ENCODE measurements at places on chromosomes 4 and X. TPM values are rescaled to one million over a fixed set of nuclear protein-coding genes. Genes with fewer than 3 reads are reported as not detected.
A peak's percentile ranks its signal among the peaks of the same experiment; 100 is the strongest.

DNA sequence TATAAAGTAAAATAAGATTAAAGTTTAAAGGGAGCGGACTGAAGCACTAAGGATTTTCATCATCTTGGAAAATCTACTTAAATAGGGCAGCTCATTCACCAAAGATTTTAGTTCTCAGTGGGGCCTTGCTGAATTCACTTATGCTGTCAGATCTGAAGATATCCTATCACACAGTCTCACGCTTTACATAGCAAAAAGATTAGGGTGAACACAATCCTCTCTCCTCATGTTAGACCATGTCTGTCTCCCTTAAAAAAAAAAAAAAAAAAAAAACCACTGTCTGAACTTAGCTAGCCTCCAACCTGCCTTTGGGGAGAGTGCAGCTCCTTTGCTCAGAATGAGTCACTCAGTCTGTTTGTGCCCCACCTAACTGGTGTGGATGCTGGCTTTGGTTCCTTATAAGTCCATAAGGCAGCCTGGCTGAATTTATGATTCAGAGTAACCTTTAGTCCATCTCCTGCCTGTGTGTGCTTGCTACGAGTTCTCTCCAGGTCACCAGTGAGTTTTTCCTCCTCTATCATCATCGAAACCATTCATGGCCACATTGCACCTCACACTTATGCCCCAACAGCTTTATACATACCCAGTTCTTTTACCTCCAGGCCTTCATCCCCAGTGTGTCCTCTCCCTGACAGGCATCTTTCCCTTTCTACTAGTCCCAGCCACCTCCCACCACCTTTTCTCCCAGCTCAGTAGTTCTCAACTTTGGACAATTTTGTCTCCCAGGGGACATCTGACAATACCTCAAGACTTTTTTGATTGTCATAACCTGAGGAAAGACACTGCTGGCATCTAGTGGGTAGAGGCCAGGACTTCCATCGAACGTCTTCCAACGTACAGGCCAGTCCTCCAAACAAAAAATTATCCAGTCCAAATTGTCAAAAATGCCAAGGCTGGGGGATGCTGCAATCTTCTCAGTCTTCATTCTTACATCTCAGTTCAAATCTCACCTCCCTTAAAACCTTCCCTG, 220.7 kb upstream of the EMCN start:
- H3K4me3 ChIP-seq, result no peak overlapping the region
- no peak overlapping the region for H3K27ac ChIP-seq
- H3K27me3 ChIP-seq, result no peaks in the 10 kb centered on the region
- DNase-seq, result no peak

GRCh38 chr4:98685225-98686042, 27.0 kb upstream of the TSPAN5 start:
- no peaks in the 10 kb centered on the region for H3K27me3 ChIP-seq
- DNase-seq, result no peak
- H3K4me3 ChIP-seq, result no peak overlapping the region
- peaks cover 21% of the 10 kb centered on the region for H3K4me1 ChIP-seq

Gene CFAP47
- not detected for total RNA-seq

- H3K4me1 ChIP-seq, result no peaks in the 10 kb centered on the region
- no peaks in the 10 kb centered on the region for H3K27me3 ChIP-seq
- no peaks in the 10 kb centered on the region for H3K36me3 ChIP-seq
- no peak for DNase-seq
- H3K27ac ChIP-seq, result no peak overlapping the region
These were observed 31.0 kb downstream of the RAB40A start for GRCh38 chrX:103488332-103488731.

DNA sequence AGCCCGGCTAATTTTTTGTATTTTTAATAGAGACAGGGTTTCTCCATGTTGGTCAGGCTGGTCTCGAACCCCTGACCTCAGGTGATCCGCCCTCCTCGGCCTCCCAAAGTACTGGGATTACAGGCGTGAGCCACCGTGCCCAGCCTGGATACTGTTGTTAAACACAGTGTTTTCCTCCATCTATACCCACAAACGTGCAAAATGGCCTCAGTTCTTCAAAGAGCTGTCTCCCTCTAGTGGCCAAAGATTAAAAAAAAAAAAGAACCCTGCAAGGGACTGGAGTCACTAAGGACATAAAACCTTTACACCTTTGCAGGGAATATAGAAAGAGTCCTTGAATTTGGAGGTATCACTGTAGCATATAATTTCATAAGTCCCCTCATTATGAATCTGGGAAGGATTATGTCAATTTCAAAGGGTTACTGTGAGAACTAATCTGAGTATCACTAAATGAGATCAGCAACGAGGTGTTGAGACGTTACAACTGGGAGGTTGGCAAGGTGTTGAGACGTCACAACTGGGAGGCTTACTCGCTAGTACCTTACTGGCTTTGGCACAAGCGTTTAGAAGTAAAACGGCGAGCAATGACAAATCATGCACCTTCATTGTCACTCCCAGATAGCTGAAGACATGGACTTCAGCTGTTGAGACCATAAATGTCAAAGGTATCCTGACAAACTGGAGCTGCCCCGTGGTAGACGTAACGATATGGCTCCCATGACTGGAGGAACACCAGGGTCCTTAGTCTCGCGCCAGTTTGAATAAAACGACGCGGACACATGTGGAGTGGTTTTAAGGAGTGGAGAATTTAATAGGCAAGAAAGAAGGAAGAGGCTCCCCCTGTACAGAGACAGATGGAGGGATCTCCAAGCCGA, 33.4 kb upstream of the ENPP6 start:
- peaks cover 3% of the 10 kb centered on the region for H3K27me3 ChIP-seq
- no peak overlapping the region for H3K4me3 ChIP-seq
- H3K27ac ChIP-seq, result peak overlapping the region; percentile 67
- no peak for DNase-seq
- H3K4me1 ChIP-seq, result peaks cover 17% of the 10 kb centered on the region

Gene DCAF12L2
- not detected for total RNA-seq

GRCh38 chr4:88818631-88819470, 121.2 kb upstream of the NAP1L5 start:
- H3K4me3 ChIP-seq, result no peak overlapping the region
- H3K27me3 ChIP-seq, result peaks cover 14% of the 10 kb centered on the region
- H3K27ac ChIP-seq, result no peak overlapping the region
- no peak for DNase-seq
- H3K36me3 ChIP-seq, result no peaks in the 10 kb centered on the region
- H3K4me1 ChIP-seq, result peaks cover 41% of the 10 kb centered on the region

DNA sequence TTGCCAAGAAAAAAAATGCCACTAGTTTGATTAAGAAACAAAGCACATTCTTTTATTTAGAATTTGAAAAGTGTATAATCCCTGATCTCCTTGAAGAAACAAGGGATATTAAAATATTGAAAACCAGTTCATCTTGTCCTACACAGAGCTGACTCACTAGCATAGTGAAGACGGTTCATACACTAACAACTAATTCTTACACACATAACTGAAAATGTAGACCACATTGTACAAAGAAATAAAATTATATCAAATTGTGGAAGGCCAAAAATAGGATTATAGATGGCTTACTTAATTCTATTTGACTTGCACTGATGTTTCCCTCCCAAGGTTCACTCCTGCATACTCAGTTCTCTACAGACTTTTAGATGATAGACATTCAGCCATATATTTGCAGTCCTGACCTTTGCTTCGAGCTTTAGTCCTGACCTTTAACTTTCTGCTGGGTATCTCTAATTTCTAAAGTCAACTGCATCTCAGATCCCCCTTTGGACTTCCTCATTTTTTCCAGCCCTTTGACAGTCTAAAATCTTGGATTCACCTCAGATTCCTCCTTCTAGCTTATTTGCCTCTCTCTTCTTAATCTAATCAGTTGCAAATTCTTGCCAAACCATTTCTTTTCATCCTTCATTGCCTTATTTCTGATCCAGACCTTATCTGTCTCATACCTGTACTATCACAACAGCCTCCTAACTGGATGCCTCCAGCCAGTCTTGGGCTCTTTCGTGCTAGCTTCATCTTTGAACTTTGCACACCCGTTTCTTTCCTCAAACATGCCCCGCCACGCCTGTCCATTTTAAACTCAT, 4.5 kb upstream of the WWC2 start:
- peaks cover 41% of the 10 kb centered on the region for H3K27me3 ChIP-seq
- no peaks in the 10 kb centered on the region for H3K36me3 ChIP-seq
- no peak overlapping the region for H3K4me3 ChIP-seq
- no peak for DNase-seq

GRCh38 chr4:168832763-168833575, 177.1 kb downstream of the CBR4 start:
- DNase-seq, result no peak
- H3K4me1 ChIP-seq, result peaks cover 36% of the 10 kb centered on the region
- H3K36me3 ChIP-seq, result peaks cover 12% of the 10 kb centered on the region
- H3K27me3 ChIP-seq, result peaks cover 38% of the 10 kb centered on the region
- peak overlapping the region; percentile 79 for H3K4me3 ChIP-seq
- H3K27ac ChIP-seq, result no peak overlapping the region

Gene COMMD8
- total RNA-seq, result 19.0 TPM

Gene IQSEC2
- 0.14 TPM for total RNA-seq

Data from activated T-helper 2 cell treated with anti-CD3 and anti-CD28 coated beads, Interferon-gamma antibody, Interleukin-2, Interleukin-4, amounts not matched to agents 10 μg/mL and 5 μg/mL and 100 μg/mL, durations not matched to agents 14 hours and 24 hours and 36 hours (primary cell).